ENCODE measurements at places on chromosomes 5 and 9.

- no peak for DNase-seq
Observed at GRCh38 chr5:162209005-162209605, 141.5 kb downstream of the GABRG2 start.

DNA sequence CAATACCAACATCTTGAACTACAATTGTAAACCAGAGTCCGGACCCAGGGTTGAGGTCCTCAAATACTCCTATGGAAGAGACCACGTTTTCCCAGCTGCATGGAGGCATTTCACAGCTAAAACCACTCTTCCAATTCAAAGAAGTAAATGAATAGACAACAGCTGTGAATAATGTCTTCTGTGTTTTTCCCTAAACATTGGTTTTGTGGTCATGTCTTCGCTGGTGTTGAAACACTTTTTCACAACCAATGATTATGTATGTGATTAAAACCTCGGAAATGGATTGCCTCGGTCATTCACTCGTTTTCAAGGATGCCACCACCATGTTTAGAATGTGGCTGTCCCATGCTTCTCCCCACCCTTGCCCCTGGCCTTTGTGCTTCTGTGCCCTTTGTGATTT lies 9.4 kb upstream of the TENT4A start:
- DNase-seq: no peak

DNA sequence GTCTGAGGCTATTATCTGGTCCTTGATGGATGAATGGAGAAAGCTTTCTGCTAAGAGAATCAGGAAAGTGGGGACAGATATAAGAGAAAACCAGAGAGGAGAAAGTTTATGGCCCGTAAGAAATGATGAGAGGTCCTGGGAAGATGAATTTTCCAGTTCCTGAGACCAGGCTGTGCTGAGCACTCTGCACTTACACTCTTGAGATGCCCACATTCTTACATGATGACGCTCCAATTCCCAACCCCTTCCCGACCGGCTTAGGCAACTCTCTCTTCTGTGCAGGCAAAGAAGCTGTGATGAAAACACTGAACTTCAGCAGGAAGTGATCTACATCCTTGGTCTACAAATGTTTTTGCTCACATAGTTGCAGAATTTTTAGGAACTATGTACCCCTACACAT lies 417.0 kb downstream of the ARHGEF28 start:
- no peak for DNase-seq

DNA sequence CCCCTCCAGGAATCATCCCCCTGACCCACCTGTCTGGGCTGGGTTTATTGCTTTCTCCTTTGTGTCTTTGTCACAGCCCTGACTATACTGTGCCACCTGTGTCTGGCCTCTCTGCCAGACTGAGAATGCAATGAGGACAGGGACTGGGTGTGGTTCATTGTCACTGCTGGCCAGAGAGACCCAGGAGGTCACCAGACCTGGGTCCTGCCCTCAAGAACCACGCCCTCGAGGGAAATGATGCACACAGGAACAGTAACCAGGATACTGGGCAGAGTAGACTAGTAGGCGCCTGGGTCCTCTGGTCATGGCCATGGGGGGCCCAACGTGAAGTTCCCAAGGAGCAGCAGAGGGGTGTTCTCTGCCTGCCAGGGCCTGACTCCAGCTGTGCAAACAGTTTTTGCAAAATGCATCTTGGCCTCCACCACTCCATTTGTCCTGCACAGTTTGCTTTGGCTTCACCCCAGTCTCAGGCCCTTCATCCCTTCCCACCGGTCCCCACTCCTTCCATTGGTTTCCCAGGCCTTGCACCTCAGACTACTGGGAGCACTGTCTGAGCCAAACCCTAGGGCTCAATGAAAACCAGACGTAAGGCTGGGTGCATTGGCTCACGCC lies 17.8 kb downstream of the RGS3 start:
- DNase-seq: no peak

GRCh38 chr5:31516802-31517201 lies 15.1 kb downstream of the DROSHA start:
- no peak for DNase-seq

DNA sequence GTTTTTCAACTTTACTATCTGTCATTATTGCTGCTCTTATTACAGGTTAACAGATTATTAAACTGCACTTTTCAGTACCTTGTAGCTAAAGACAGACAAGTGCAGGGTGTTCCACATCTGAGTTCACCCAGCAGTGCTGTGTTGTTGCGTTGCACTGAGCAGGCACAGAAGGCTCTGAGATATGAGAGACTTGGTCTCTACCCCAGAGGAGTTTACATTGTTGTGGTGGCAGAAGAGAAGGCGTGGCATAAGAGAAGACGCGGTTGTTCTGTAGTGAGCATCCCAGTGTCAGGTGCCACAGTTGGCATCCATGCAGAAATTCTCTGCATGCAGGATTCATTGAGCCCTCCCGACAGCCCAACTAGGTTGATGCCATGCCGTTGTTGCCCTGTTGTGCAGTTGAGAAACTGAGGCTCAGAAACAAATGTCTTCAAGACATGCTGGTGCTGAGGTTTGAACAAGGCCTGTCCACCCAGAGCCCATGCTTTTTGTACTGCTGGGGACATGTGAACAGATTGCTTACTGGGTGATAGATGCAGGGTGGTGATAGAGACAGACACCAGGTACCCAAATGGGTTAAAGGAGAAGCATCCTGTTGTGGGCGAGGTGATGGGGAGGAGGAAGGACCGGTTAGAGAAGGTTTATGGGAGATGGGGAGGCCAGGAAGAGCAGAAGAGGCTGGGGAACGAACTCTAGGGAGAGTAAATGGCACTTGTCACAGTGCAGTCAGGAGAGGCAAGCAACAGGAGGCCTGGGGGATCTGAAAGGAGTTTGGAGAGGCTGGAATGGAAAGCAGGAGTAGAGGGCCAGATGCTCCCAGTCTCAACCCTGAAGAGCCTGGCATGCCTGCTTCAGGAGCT lies 8.2 kb downstream of the ABL1 start:
- DNase-seq: no peak

- DNase-seq: no peak
Observed at GRCh38 chr5:12566441-12566840, 662.2 kb upstream of the CTNND2 start.

GRCh38 chr9:20540169-20540863 lies 82.0 kb downstream of the MLLT3 start:
- DNase-seq: no peak

GRCh38 chr9:114745108-114745848 lies 60.6 kb downstream of the TNFSF15 start:
- no peak for DNase-seq

DNA sequence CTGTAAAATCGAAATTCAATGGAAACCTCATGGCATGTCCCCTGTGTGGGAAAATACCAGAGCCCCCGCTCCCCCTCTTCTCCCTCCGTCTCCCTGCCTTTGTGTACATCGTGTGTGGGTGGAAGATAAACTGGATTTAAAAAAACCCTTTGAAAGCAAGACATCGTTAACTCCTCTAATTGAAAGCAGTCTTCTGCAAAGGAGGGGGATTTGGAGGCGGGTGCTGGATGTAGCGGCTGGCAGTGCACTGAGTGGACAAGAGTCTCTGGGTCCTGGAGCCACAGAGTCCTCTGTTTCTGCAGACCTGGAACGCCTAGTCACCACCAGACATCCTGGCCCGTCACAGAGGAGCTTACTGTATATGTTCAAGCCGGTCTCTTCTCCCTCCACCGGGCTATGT lies 169.4 kb downstream of the PAPPA start:
- DNase-seq: no peak

DNA sequence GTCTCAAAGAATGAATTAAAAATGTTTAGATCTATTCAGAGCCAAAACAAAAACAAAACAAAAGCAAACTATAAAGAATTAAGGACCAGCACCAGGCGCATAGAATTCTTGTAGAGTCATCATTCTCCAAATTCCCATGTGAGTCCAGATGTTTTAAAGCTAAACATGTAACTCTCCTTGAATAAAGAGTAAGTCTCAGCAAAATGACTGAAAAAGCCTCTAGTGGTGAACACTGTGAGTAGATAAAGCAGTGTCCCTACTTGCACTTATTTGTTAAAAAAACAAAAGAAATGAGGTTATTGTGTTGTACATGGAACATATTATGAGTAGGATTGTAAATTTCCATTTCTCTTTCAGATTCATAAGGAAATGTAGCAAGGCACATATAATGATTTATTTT lies 44.0 kb downstream of the NNT start:
- no peak for DNase-seq

GRCh38 chr5:157570531-157571200 lies 4.9 kb downstream of the ADAM19 start:
- no peak for DNase-seq

- DNase-seq: no peak
Observed at GRCh38 chr5:5326115-5326758, 96.2 kb upstream of the ICE1 start.

DNA sequence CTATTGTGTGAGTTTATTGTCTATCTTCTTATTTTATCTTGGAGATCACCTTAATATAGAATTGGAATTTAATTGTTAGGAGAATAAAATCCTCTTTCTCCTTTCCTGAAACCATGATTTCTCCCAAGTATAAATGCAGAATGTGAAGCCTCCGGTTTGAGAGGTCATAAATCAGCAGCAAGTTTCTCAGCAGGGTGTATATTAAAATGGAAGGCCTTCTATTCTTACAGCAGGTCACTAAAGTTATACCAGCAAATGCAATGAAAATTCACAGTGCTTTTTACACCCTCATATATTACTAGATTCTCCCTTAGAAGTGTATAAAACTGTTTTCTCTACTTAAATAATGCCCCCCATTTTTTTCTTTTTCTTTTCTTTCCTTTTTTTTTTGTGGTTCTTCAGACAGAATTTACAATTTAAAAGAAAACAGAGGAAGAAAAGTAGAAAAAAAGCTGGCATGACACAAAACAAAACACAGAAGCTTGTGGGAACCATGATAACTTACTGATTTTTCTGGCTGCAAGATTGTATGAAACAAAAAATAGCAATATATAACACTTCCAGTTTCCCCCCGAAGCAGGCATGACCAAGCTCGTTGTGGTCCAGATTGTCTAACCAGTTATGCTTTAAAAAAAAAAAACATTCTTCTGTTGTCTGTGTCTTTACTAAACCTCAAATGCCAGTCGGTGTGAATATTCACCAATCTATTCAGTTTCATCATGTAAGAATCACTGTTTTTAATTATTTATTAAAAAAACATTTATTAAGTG lies 211.2 kb downstream of the RAB3C start:
- no peak for DNase-seq

GRCh38 chr5:171867786-171868185 lies 82.2 kb downstream of the SMIM23 start:
- no peak for DNase-seq

- DNase-seq: no peak
Observed at GRCh38 chr5:33659526-33660169, 218.9 kb downstream of the TARS1 start.

DNA sequence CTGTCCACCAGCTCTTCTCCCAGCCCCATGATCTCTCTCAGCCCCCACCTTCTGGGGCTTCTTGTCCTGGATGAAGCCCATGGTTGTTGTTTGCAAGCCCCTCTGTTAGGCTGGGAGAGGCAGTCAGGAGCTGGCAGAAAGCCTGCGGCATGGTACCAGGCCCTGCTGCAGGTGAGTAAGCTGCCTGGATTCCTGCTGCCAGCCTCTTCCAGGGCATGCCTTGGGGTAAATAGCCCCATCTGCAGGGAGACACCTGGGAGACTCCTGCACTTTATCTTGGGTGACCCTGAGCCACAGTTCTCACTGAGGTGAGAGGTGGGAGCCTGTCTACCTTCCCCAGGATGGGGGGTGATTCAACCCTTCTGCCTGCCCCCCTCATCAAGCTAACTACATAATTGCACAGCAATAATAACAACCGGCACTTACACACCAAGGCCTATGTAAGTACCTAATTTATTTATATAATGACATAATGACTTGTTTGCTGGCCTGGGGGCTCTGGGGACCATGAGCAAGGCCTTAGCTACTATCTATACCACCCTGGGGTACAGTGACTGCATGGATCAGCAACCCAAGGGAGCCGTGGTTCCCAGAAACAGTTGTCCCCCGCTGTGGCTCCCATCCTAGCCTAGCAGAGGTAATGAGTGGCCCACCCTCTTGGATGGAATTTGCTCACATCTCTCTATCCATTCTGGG lies 116.0 kb downstream of the PSD2 start:
- DNase-seq: no peak

GRCh38 chr9:107118863-107119624 lies 164.0 kb upstream of the RAD23B start:
- DNase-seq: no peak

DNA sequence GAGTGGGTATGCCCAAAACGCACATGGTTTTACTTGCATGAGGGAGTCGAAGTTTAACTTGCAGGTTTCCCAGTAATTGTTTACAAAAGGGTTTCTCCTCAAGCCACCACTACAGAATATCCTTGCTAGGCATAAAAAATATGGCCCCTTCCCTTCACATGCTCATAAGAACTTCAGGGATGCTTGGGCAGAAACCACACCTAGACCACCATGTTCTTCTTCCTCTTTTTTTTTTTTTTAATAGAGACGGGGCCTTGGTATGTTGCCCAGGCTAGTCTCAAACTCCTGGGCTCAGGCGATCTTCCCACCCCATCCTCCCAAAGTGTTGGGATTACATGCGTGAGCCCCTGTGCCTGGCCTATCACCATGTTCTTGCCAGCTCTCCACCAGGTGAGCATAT lies 18.6 kb upstream of the PLIN2 start:
- DNase-seq: no peak

DNA sequence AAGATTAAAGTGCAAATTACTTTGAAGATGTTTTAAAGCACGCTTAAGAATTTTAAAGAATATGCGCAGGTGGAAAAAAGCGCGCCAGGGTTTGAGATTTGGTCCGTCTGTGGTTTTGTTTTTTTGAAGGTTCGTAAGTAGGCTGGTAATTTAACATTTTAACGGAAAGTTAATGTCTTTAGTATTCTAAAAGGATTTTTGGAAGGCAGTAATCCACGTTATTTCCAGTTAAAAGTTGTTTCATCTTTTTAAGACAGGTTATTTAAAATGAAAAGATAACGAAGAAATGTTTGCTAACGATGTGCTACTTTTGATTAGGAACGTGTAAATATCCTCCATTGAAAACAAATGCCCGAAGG lies 1.9 kb downstream of the DMRT1 start:
- no peak for DNase-seq

- no peak for DNase-seq
Observed at GRCh38 chr9:132645306-132645705, 24.5 kb downstream of the DDX31 start.

All from stimulated activated CD4-positive, alpha-beta T cell treated with anti-CD3 and anti-CD28 coated beads, Interleukin-15, amount 100 ng/mL, for 1 hour (primary cell).